ENCODE measurements at places on chromosomes 4 and X.
A peak's percentile ranks its signal among the peaks of the same experiment; 100 is the strongest.

- no peak for DNase-seq
These were observed 42.9 kb downstream of the FNIP2 start for GRCh38 chr4:158811704-158812103.

GRCh38 chrX:9163214-9163709 is 129.3 kb upstream of the FAM9B start:
- no peak for DNase-seq

- DNase-seq: no peak
These were observed 12.6 kb downstream of the CA5B start for GRCh38 chrX:15750611-15751154.

- no peak for DNase-seq
These were observed 12.4 kb upstream of the VEGFC start for GRCh38 chr4:176805155-176805554.

GRCh38 chr4:7506119-7506518 is 71.4 kb upstream of the PSAPL1 start:
- DNase-seq: no peak

GRCh38 chr4:165440415-165441158 is 61.8 kb downstream of the CPE start:
- DNase-seq: no peak

DNA sequence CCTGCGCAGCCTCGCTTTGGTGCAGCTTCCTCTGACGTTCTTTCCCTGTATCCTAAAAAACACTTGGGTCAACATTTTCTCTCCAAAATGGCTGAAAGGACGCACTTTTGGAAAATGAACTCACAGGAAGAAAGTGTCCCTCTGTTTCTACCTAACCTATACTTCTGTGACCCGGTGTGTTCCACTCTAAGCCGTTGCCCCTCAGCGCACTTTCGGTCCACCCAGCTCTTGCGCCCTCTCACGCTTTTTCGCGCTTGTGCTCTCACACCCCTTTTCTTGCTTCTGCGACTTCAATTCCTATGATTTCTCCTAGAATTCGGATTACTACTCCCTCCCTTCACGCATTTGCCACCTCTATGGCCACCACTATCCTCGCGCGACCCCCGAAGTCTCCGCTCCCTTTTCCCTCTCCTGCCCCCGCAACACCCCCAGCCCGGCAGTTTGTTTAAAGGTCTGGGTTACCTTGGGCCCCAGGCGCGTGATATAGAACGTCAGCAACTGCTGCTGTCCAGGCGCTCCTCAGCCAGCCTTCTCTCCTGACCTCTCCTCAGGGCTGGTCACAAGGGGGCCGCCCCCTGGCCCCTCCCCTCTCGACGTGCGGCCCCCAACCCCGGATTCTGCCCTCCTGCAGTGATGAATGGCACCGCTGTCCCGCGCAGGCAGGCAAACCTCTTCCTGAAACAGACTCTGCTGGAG is at the start of gene USP51:
TSS of gene USP51 (minus strand) at position 535 of the 696 bp plus-strand sequence. CDS start 909 bp downstream, outside the sequence.
- DNase-seq: no peak

DNA sequence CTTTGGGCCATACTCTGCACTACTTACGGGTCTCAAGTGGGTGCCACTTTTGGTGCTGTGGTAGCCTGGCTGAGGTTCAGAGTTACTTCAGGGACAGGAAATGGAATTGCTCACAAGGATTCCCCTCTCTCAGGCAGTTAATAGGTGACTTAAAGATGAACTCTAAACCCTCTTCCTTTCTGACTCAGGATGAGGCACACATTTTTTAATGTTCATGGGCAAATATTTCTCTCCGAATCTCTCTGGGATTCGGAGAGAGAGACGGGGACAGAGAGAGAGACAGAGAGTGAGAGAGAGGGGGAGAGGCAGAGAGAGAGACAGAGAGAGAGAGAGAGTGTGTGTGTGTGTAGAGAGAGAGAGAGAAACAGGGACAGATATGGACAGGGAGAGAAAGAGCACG is 79.8 kb downstream of the NYX start:
- no peak for DNase-seq

- DNase-seq: no peak
These were observed 41.6 kb upstream of the NKRF start for GRCh38 chrX:119647552-119648420.

DNA sequence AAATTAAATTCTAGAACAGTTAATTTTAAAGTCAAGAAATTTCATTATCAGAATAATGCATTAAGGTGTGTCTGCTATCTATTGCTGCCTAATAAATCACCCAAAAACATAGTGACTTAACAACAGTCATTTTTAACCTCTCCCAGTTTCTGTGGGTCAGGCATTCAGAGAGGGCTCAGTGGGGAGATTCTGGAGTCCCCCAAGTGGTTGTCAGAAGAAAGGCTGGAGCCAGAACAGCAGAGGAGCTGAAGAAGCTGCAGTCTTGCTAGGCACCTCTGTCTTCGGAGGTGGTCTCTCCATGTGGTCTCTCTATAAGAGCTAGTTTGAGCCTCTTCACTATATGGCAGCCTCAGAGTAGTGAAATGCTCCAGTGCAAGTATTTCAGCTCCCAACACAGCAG is 9.3 kb upstream of the HOPX start:
- DNase-seq: no peak

DNA sequence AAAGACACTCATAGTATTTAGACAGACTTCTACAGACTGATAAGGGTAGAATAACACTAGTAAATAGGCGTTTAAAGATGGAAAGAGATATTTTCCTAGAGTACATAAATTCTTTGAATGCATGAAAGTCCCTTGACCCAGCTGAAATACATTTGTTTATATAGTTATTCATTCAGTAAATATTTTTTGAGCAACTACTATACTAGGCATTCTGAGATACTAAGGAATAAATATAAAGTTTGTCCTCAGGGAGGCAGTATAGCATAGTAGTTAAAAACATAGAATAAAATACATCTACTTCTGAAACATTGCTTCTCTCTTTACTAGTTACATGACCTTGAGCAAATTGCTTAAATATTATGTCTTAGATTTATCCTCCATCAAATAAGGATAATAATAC is 27.4 kb downstream of the HMGN5 start:
- DNase-seq: peak; percentile 22

All from Panc1 (cell line).